ENCODE measurements at places on chromosomes 16 and 17. TPM values are rescaled to one million over a fixed set of nuclear protein-coding genes. Genes with fewer than 3 reads are reported as not detected.

SYT17 gene
- total RNA-seq = 16.9 TPM

SECTM1 gene
- total RNA-seq = not detected

CCL1 gene
- not detected for total RNA-seq

TMEM114 gene
- total RNA-seq = not detected

ABCC12 gene
- 1.3 TPM for total RNA-seq

SPDYE4 gene
- total RNA-seq = not detected

OR1A1 gene
- not detected for total RNA-seq

HSF5 gene
- total RNA-seq = 0.31 TPM

ODAD4 gene
- 3.1 TPM for total RNA-seq

C16orf96 gene
- 0.63 TPM for total RNA-seq

EFCAB5 gene
- total RNA-seq = 4.1 TPM

PTGES3L gene
- total RNA-seq = 2.5 TPM

PLXDC1 gene
- total RNA-seq = 10.3 TPM

SSTR5 gene
- not detected for total RNA-seq

PYDC1 gene
- total RNA-seq = not detected

ZNF689 gene
- total RNA-seq = 11.0 TPM

AOC3 gene
- 0.31 TPM for total RNA-seq

HS3ST6 gene
- total RNA-seq = not detected

MPO gene
- total RNA-seq = 0.94 TPM

CEP112 gene
- total RNA-seq = 18.8 TPM

P3H4 gene
- 12.8 TPM for total RNA-seq

RND2 gene
- total RNA-seq = 3.4 TPM

TBC1D26 gene
- total RNA-seq = 4.4 TPM

GLIS2 gene
- total RNA-seq = 4.7 TPM

SLC4A1 gene
- total RNA-seq = 3.1 TPM

IGF2BP1 gene
- total RNA-seq = 2.8 TPM

ADAP2 gene
- total RNA-seq = 5.9 TPM

CDH8 gene
- 37.2 TPM for total RNA-seq

SLC13A2 gene
- not detected for total RNA-seq

CCL22 gene
- total RNA-seq = not detected

C1QTNF8 gene
- 0.63 TPM for total RNA-seq

SBK1 gene
- 39.8 TPM for total RNA-seq

FBXO31 gene
- 30.4 TPM for total RNA-seq

Measured in parietal lobe (tissue), 2 donors.